Kidney capillary endothelial cell (primary cell): ENCODE measurements at places on chromosomes 13 and 19.

GRCh38 chr19:29056535-29056934 is 156.4 kb downstream of the UQCRFS1 start:
- DNase-seq = no peak

- DNase-seq = no peak
Observed at GRCh38 chr13:29434217-29434945, 161.1 kb downstream of the SLC7A1 start.

DNA sequence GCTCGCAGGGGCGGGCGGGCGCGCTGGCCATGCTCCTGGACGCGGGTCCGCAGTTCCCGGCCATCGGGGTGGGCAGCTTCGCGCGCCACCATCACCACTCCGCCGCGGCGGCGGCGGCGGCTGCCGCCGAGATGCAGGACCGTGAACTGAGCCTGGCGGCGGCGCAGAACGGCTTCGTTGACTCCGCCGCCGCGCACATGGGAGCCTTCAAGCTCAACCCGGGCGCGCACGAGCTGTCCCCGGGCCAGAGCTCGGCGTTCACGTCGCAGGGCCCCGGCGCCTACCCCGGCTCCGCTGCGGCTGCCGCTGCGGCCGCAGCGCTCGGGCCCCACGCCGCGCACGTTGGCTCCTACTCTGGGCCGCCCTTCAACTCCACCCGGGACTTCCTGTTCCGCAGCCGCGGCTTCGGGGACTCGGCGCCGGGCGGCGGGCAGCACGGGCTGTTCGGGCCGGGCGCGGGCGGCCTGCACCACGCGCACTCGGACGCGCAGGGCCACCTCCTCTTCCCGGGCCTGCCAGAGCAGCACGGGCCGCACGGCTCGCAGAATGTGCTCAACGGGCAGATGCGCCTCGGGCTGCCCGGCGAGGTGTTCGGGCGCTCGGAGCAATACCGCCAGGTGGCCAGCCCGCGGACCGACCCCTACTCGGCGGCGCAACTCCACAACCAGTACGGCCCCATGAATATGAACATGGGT is 599 bp downstream of the ZIC2 start:
- no peak for DNase-seq

DNA sequence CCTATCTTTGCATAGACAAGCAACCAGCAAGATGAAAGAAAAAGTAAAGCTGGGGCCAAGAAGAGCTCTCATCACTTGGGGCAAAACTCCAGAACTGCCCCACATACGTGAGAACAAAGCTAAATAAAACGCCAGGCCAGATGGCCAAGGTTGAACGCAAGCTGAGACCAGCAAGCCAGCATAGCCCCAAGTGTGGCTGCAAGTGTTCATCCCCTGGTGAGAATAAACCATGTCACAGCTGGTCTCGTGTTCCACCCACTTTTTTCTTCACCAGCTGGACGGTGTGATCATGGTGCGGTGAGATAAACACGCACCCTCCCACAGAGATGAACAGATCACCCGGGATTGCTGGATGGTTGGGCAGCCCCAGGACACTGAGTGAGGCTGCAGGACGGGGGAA is 109.6 kb upstream of the CACNA1A start:
- no peak for DNase-seq

- peak; percentile 26 for DNase-seq
Observed at GRCh38 chr13:112885782-112886268, 83.2 kb upstream of the MCF2L start.

GRCh38 chr19:54364775-54365257 is at the start of gene LAIR1:
TSS of gene LAIR1 (minus strand) at chr19:54364931. CDS start at chr19:54364804, 127 bp downstream.
- DNase-seq = no peak

- DNase-seq = no peak
Observed at GRCh38 chr19:1540365-1540925, 16.6 kb downstream of the PLK5 start.

- peak; percentile 51 for DNase-seq
Observed at GRCh38 chr19:47523473-47523872, 8.6 kb upstream of the NAPA start.

- DNase-seq = peak; percentile 74
Observed at GRCh38 chr13:28475916-28476725, 18.8 kb downstream of the FLT1 start.

- peak; percentile 41 for DNase-seq
Observed at GRCh38 chr13:98570929-98571372, 6.0 kb downstream of the STK24 start.

- no peak for DNase-seq
Observed at GRCh38 chr13:30671271-30671815, 53.6 kb downstream of the USPL1 start.

DNA sequence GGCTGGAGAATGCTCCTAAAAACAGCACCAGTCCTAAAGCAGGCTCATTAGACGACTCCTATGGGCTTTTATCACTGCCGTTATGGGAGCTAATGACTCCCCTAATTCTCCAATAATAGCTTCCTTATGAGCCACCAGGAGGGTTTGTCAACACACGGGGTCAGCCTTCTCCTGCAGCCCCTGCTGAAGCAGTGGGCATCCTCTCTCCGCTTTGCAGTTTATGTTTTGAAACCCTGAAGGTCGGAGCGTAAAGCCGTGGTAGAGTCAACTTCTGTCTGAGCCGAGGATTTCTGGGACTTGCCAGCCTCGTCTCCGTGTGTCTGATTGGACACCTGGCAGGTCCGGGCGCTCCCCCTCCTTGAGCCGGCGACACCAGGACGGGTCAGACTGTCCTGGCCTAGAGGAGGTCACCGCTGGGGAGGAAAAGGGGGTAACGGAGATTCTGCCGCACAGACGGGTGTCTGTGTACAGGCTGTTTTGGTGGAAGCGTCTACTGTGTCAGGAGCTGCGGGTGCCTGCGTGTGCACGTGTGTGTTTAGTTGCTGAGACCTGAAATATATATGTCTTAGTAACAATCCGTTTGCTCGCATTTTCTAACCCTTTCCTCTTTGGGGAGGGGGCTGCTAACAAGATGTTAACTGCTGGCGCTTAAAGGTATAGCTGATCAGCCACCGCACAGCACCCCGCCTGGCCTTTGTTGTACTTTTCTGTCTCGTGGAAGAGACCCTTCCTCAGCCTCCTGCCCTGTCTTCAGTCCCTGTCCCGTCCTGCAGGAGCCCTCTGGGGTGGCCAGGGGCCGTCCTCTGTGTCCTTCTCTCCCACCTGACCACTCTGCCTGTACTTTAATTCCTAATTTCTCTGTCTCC is 1.9 kb downstream of the KDM4B start:
- no peak for DNase-seq

- DNase-seq = no peak
Observed at GRCh38 chr19:46426035-46426505, 2.7 kb downstream of the PNMA8C start.

DNA sequence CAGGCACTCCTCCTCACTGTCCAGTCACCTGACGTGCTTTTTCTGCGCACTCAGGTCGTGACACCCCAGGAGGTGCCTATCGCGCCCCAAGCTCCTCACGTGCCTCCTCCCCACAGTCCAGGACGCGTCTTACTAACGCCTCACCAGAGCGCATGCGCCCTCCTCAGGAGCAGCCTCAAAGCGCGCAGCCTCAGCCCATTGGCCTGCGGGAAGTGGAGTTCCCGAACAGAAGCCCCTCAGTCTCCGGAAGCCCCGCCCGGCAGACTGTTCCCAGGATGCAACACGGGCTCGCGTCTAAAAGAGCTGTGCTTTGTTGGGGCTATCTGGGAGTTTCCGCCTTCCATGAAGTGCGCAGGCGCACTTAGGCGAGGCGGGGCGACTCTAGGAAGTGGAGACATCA is 8.3 kb upstream of the ZNF556 start:
- DNase-seq = no peak

GRCh38 chr13:58376349-58376748 is 744.8 kb downstream of the PCDH17 start:
- DNase-seq = no peak

GRCh38 chr19:30718707-30719106 is 346.5 kb downstream of the ZNF536 start:
- DNase-seq = peak; percentile 57

- DNase-seq = no peak
Observed at GRCh38 chr13:60165391-60166099, 1.8 kb upstream of the DIAPH3 start.

DNA sequence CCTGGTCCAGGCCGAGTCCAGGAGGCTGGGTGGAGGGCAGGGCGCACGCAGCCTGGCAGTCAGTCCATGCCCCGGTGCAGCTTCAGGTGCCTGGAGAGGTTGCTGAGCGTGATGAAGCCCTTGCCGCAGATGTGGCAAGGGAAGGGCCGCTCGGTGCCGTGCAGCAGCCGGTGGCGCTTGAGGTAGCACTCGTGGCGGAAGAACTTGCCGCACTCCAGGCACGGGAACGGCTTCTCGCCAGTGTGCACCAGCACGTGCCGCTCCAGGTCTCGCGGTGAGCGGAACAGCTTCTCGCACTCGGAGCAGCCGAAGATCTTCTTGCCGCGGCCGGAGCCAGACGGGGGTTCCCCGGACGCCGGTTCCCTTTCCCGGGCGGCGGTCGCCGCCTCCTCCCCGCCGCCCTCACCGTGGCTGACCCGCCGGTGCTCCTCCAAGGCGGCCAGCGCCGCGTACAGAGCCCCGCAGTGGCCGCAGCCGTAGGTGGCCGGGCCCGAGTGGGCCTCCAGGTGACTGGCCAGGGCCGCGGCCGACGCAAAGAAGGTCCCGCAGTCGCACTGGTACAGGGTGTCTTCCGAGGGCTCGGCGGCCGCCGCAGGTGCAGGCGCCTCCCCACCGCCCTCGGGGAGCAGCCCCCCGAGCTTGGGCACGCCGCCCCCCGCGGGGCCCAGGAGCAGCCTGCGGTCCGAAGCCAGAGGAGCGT is 6.8 kb downstream of the FIZ1 start:
- DNase-seq = no peak

- DNase-seq = peak; percentile 15
Observed at GRCh38 chr19:36605101-36605876, at the start of gene ZNF382. TSS of gene ZNF382 (plus strand) at chr19:36605313. CDS start at chr19:36609915, 4,602 bp downstream.

DNA sequence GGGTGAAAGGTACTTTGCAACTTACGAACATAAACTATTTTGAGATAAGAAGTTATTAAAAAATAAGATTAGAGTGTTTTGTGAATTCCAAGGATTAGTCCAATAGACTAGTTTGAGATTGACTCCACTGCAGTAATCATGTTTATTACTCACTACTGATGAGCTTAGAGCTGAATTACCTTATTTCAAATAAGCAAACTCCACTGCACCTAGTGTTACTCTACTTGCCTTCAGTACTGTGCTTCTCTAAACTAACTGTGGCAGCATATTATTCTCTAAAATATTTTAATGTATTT is 111.7 kb downstream of the MIPEP start:
- no peak for DNase-seq

DNA sequence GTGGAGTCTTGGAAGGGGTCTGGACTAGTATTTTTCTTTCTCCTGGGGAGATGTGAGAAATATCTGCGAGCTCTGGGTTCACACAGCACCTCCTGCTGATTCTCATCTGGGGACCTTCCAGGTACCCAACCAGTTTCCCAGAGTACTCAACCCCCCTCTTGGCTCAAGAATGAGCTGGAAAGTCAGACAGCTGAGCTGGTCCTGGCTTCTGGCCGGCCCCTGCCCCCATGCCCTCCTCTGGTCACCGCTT is 2.2 kb upstream of the PDE4A start:
- no peak for DNase-seq

- no peak for DNase-seq
Observed at GRCh38 chr13:63161219-63161618, 1745.6 kb upstream of the PCDH20 start.

DNA sequence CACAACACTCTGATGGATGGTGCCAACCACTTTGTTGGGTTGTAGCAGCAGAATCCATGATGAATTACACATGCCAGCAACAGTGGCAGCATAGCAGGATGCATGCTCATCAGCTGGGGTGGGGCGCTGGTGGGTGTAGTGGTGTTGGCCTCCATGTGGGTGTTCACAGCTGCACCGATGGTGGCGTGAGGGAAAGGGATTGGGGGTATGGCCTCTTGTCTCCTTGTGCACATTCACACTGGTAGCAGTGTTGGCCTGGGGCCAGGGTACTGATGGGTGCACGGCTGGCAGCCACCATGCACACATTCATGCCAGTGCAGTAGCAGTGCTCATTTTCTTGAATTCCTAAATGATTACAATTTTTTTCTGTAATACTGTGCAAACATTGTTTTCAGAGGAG is 2748.8 kb upstream of the PCDH20 start:
- no peak for DNase-seq

DNA sequence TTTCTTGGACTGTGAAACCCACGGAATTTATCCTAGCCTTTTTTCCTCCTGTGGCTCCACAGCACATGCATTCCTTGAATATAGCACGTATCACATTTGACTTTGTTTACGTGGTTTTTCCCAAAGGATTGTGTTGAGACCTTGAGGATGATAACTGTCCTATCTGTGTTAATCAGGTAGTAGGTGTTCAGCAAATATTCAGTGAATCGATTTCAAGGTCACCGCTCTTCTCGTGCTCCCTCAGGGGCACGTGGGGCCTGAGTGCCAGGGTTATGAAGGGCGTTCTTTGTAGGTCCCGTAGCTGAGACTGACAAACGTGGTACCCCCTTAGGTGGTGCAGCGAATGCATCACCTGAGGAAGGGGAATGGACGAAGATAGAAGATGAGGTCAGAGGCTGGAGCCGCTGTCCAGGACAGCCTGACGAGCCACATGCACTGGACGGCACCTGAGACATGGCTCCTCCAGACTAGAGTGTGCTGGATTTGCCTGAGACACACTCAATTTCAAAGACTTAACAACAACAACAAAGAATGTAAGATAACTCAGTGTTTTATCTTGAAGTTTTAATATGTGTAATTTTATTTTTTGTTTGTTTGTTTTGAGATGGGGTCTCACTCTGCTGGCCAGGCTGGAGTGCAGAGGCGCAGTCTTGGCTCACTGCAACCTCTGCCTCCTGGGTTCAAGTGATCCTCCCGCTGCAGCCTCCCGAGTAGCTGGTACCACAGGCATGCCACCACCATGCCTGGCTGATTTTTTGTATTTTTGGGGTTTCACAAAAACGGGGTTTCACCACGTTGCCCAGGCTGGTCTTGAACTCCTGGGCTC is 131.2 kb upstream of the RNF113B start:
- no peak for DNase-seq

DNA sequence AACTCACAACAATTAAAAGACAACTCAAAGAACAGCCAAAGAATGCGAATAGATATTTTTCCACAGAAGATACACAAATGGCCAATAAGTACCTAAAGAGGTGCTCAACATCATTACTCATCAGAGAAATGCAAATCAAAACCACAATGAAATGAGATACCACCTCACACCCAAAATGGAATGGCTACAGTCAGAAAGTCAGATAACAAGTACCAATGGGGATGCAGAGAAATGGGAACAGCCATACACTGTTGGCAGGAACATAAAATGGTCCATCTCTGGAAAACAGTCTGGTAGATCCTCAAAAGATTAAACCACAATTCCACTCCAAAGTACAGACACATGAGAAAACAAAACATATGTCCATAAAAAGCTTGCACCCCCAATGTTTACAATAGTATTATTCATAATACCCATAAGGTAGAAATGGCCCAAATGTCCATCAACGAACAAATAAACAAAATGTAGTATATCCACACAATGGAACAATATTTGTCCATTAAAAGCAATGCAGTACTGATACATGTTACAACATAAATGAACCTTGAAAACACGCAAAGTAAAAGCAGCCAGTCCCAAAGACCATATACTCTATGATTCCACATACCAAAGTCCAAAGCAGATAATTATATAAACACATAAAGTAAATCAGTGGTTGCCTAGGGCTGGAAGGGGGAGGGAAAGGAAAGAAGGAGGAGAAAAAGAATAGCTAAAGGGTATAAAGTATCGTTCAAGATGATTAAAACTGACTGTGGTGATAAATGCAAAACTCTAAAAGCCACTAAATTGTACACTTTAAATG is 19.6 kb downstream of the USP12 start:
- no peak for DNase-seq

GRCh38 chr13:31625115-31625514 is 114.2 kb upstream of the RXFP2 start:
- DNase-seq = no peak

- DNase-seq = no peak
Observed at GRCh38 chr13:73816702-73817101, 317.5 kb downstream of the KLF12 start.

- no peak for DNase-seq
Observed at GRCh38 chr19:14015524-14016035, 9.5 kb upstream of the RFX1 start.
